ENCODE measurements at places on chromosomes 16 and 17. TPM values are rescaled to one million over a fixed set of nuclear protein-coding genes. Genes with fewer than 3 reads are reported as not detected.

GLTPD2 gene
- total RNA-seq, result not detected

SCPEP1 gene
- 72.7 TPM for total RNA-seq

KRT15 gene
- 15.3 TPM for total RNA-seq

CD300H gene
- total RNA-seq, result not detected

TMEM114 gene
- total RNA-seq, result not detected

DRC3 gene
- total RNA-seq, result 0.55 TPM

CHD3 gene
- 135 TPM for total RNA-seq

CES1 gene
- 1.00 TPM for total RNA-seq

FAM20A gene
- 12.2 TPM for total RNA-seq

TBC1D3 gene
- total RNA-seq, result not detected

ZMYND15 gene
- total RNA-seq, result not detected

PRAC1 gene
- total RNA-seq, result not detected

MON1B gene
- total RNA-seq, result 10.2 TPM

MLYCD gene
- 4.2 TPM for total RNA-seq

MT3 gene
- total RNA-seq, result 0.44 TPM

SPN gene
- not detected for total RNA-seq

SLC35G3 gene
- not detected for total RNA-seq

All from uterine smooth muscle cell (primary cell).